Stimulated activated naive CD8-positive, alpha-beta T cell treated with anti-CD3 and anti-CD28 coated beads, Interleukin-15, Interleukin-2, amounts not matched to agents 100 U/mL and 50 U/mL, for 24 hours (primary cell): ENCODE measurements at places on chromosomes 11 and 22.
A peak's percentile ranks its signal among the peaks of the same experiment; 100 is the strongest.

DNA sequence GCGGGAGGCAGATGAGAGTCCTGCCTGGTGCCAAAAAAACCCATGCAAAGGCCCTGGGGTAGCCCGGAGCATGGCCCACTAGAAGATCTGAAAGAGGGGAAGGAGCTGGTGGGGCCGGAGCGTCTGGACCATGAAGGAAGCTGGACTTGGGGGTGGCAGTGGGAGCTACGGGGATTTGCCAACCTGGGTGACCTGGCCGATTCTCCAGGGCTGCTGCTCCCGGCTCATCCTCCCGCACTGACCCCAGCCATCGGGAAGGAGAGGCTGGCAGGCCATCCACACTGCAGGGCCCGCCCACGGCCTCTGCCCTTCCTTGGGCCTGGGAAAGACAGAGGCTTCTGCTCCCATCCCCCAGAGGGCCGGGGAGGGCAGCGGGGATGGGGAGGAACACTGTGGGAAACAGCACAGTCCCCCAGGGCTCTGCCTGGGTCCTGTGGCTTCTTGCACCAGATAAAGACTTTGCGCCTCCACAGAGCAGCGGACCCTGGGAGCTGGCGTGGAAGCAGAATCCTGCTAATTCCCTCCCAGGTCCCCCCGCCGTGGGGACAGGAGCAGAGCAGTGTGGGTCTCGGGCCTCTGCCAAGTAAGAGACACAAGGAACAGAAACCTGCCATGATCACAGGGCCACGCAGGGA lies 87.1 kb upstream of the LINC01488 start:
- no peak for DNase-seq

DNA sequence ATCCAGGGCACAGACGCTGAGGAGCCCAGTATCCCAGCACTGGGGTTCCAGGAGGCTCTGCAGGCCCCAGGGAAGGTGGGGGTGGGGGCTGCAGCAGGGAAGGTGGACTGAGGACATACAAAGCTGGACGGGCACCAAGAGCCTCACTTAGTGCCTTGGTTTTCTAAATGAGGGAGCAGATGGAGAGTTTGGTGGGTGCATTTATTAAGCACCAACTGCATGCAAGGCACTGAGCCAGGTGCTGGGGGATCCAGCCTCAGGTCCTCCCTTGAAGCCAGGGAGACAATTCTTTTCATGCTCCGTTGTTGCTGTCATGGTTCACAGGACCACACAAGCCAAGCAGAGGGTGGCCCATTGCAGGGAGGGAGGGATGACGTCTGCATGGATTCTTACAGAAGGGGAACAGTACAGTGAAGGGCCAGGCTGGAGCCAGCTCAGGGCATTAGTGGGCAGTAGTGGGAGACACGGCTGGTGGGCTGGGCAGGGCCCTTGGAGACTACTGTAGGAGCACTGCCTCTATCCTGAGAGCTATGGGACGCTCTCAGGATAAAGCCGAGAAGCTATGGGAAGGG lies 65.0 kb downstream of the MACROD1 start:
- DNase-seq: no peak

- no peak for DNase-seq
Observed at GRCh38 chr11:3010004-3010403, 17.9 kb upstream of the NAP1L4 start.

GRCh38 chr11:64290352-64291261 lies 495 bp upstream of the KCNK4 start:
- DNase-seq: no peak

GRCh38 chr22:29833392-29833965 lies 4.6 kb downstream of the ASCC2 start:
- DNase-seq: no peak

DNA sequence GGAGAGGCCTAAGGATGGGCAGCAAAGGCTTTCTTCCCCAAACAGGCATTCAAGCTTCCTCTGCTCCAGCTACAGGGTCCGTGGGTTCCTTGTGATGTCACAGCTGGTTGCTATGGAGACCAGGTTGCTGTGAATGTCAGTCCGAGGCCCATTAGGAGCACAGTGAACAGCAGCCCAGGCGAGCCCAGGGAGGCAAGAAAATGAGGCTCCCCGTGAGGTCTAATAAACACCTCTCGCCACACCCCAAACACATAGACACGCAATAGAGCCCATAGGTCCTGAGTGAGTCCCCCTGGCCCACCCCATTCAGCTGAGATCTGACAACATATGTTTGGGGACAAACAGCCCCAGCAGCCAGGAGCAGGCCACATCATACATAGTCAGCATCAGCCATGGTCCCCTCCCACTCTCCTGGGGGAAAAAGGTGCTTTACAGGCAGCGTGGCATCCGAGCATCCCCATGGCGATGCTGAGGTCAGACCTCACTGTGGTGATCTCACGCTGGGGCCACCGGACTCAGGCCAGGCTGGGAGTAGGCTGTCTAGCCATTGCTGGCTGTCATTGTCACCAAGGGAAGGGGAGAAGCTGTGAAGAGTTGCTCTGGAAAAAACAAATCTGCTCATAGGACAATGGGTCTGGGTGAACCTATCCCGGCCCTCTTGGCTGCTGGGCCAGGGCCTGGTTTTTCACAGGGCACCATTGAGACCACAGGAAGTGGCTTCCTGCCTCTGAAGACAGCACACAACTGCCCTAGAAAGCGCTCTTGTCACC lies 23.1 kb upstream of the TP53I11 start:
- no peak for DNase-seq

GRCh38 chr11:1260023-1260501 lies 37.2 kb downstream of the MUC5B start:
- peak; percentile 69 for DNase-seq

DNA sequence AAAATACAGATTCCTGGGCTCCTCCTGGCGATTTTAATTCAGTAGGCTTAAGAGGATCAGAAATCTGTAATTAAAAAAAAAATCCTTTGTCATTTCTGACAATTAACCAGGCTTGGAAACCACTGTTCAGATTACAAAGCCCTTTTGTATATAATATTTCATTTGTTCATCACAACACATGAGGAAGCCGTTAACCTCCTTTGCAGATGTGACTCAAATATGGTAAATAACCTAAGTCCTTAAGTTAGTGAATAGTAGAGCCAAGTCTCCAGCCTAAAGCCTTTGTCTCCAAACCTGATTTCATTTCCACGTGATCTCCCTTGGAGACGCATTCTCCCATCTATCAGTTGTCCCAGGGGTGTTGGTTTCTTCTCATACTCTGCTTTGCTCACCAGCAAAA lies 67.6 kb downstream of the UBASH3B start:
- DNase-seq: no peak

DNA sequence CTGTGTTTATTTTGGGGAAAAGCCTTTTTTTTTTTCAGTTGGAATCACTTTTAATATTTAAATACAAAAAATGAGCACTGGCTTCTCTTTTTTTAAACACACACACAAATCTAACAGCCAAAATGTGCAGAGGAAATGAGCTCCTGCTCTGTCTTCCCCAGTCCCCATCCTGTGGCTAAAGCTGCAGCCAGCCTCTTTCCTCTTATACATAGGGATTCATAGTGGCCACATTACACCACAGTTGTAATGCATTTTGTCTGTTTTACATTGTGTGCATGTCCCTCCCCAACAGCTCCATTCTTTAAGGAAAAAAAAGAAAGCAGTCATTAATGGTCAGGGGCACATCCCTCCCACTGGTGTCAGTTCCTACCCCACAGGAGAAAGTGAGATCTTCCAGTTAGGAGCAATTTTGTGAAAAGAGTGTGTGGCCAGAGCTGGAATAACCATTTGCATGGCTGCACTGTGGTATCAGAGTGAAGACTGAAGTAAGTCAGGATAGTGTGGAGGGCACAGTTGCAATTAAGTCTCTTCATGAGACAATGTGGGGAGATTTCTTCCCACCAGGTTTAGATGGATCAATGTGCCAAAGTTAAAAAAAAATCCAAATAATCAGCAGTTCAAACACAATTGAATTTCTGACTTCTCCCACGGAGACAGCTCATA lies 220.6 kb downstream of the TMEM135 start:
- no peak for DNase-seq
